ENCODE measurements at places on chromosomes 2 and 18. TPM values are rescaled to one million over a fixed set of nuclear protein-coding genes. Genes with fewer than 3 reads are reported as not detected.

Gene MYO1B
- 61.3 TPM for polyA plus RNA-seq

Gene G6PC2
- polyA plus RNA-seq, result not detected

Gene PTPRN
- not detected for polyA plus RNA-seq

Gene TACR1
- polyA plus RNA-seq, result not detected

Gene RRM2
- 119 TPM for polyA plus RNA-seq

Gene MBD1
- polyA plus RNA-seq, result 46.4 TPM

Gene POTEI
- polyA plus RNA-seq, result not detected

Gene CCDC178
- polyA plus RNA-seq, result not detected

DNA sequence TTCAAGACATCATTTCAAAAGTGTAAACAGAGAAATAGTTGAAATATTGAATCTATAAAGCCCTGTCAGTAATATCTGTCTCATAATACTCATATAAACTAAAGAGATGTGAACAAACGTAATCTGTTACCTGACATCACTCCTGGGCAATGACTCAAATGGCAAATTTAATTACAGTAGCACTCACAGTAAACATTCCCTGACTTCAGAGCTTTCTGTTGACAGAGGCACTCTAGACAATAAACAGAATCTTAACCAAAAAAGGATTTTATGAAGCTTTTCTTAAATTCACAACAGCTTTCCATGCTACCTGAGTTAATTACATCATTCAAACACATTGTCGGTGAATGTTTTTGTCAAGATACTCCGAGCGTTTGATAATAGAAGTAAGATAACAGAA lies 128.1 kb upstream of the PDE1A start:
- DNase-seq, result no peak

GRCh38 chr2:190121971-190122370 lies 59.4 kb upstream of the MSTN start:
- DNase-seq, result no peak

DNA sequence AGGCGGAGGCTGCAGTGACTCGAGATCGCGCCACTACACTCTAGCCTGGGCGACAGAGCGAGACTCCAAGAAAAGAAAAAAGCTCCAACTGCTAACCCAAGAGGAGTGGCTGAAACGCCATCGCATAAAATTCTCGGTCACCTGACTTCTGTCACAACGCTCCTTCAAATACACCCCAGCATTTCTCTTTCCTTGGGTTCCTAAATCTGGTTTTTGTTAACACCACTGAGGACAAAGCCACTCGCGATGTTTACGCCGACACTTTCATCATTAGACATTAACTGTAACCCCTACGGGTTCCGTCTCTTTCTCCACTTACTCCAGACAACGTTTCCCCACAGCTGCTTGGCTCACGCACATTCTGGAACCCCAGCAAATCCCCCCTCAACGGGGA lies 679 bp downstream of the CLK1 start:
- peak; percentile 22 for DNase-seq

DNA sequence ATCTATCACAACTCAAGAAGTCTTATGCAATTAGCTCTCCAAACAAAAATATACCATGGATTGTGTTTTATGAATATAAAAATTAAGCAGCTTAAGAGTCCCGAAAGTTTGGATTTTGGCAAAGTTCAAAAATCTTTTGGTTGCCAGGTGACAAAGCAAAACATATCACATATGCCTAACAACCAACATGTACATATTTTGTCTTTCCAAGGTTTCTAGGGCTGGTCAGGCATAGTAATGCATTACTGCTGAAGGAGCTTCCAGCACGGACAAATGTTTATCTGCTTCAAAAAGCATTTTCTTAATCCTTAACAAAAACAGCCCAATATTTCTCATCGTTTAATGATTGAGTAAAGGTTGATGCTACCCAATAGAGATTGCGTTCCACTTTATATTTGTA lies 1327.1 kb upstream of the ZEB2 start:
- no peak for DNase-seq

DNA sequence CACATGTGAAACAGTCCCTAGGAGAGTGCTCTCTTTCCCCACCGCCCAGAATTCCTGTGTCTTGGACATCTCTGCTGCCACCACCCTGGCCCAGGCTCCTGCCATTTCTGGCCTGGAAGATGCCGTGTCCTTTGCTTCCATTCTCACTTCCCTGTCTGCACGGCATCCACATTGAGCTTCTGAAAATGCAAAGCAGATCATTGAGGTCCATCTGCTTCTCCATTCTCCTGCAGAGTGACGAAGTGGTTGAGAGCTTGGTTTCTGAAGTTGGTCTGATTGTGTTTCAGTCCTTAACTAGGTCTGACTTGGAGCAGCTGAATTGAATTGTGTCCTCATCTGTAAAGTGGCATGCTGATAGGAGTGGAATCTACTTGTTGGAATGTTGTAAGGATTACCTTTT lies 98.7 kb upstream of the MGAT5 start:
- no peak for DNase-seq

DNA sequence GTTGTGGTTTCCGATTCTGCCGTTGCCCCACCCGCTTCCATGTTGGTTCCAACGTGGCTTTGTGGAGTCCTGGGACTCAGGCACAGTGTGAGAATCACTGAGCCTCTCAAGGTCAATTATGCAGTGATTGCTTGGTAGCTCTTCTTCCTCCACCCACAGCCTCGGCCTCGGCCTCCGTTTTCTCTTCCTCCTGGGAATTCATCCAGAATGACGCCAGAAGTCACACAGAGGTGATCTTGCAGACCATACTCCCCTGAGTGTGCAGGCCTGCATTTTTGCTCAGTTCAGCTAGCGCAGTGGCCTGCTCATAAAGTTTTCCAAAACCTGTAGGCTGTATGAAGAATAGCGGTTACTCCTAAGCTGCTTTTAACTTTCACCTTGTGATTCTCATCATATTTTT lies 273.3 kb downstream of the GBX2 start:
- no peak for DNase-seq

DNA sequence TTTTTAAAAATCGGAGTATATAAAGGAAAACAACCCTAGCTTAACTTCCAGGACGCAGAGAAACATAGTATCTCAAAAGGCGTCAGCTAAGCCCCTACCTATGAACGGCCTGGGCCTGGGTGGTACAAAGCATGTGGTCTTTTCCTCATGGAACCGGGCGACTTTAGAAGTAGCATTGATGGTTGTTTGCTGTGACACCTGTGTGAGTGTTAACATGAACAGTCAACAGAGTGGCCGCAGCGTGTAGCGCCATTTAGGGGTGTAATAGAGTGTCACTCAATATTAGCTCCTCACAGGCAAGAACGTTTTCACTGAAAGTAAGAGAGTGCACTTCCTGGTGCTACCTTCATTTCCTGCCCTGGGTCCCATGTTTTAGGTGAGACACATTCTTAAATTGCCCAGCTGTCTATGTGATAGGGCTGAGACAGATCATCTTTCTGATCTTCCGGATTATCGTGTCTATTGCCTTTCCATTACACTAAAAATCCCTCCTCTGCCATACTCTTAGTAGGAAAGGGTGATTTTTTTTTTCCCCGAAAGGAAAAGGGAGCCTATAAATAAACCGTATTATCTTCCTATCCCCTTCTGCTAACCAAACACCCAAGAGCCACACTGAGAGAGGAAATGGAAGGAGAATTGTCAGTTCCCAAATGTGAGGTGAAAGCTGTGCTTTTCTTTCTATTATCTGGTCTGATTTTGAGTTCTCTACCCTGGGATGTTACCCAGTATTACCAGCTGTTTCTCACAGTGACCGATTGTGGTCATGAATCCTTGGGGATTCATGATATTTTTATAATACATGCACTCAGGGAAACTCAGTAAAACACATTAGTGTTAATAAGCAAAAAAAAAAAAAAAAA lies 1.3 kb downstream of the GORASP2 start:
- DNase-seq, result peak; percentile 71

DNA sequence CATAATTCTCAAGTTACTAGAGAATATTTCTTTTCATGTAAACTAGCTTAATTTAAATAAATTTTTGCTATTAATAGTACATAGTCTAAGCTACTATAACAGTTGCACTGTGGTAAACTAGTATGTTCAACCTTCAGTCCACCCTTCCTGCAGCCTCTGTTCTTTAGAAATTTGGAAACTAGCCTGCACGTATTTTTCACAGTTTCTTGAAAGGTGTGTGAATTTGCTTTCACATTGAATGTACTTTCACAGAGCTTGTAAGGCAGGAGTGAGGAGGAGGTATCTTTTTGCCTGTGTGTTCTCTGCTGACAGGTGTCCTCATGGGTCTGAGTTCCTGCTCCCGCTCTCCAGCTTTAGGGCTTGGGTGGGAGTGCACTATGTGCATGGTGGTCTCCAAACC lies 117.5 kb downstream of the ATP9B start:
- DNase-seq, result no peak

DNA sequence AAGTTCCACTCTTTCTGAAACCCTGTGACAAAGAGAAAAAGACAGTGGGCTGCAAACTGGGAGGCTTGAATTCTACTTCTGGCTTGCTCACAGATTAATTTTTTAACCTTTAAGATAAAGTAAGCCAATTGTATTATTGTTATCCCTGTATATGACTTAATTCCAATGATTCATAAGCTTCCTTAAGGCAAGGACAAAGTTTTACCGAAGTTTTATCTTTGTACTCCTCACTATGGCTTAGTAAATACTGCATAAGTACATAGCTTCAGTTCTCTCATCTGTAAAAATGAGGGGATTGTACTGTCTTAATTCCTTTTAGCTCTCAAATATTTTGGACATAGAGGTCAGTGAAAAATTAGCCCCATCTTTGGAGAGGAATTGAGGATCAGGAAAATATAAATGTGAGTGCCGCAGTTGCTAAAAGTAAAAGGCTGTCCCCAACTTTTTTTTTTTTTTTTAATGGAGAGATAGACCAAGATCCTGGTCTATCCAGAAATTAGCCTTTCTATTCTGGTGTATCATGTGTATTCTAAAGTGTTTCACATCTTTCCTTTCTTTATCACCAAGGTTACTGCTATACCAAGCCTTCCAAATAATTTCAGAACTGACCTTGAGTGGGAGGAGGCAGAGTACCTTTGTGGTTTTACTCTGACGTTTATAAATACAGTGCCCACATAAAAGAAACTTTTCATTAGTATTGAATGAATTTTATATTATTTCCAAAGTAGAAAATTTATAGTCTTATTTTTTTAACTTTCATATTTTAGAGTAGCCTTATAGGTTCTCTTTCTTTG lies 13.3 kb downstream of the RELCH start:
- DNase-seq, result no peak

GRCh38 chr18:63961435-63961980 lies 8.4 kb upstream of the SERPINB8 start:
- DNase-seq, result no peak

- DNase-seq, result no peak
Measured at GRCh38 chr2:25268139-25268538, 73.6 kb downstream of the DNMT3A start.

GRCh38 chr2:106336108-106336507 lies 132.1 kb downstream of the RGPD3 start:
- no peak for DNase-seq

- no peak for DNase-seq
Measured at GRCh38 chr2:148720501-148721001, 76.0 kb downstream of the EPC2 start.

DNA sequence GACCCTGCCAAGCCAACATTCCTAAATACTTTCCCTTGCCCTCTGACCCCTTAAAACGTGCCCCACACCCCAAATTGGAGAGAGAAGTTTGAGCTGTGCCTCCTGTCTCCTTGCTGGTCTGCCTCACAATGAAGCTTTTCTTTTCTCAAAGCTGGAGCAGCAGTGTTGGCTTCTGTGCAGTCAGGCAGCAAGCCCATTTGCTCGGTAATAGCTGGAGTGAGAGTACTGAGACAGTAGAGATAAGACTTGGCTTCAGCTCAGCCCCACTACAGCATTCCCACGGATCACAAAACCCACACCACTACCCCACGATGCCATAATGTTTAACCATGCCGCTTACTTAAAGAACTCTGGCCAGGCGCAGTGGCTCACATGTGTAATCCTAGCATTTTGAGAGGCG lies 73.0 kb downstream of the NCAPH start:
- DNase-seq, result no peak

- no peak for DNase-seq
Measured at GRCh38 chr2:67841711-67842110, 221.1 kb downstream of the C1D start.

DNA sequence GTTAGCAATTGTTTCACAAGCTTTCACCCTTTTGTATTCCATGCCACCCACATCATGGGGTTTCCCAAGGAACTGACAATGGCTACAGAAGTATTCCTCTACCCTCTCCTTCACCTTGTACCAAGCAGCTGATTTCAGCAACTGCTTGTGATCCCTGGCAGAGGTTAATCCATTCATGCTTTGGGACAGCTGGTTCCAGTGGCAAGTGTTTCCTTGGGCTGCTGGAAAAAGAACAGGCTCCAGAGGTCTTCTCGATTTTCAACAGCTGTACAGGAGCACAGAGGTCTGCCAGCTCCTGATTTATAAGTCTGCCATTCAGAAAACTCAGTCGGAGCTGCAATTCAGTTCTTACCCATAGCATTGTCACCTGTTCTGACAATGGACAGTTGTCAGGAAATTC lies 239.2 kb upstream of the CWC22 start:
- DNase-seq, result no peak

- no peak for DNase-seq
Measured at GRCh38 chr2:36058076-36058475, 297.5 kb upstream of the CRIM1 start.

GRCh38 chr2:8222979-8223694 lies 458.7 kb upstream of the ID2 start:
- no peak for DNase-seq

All from foreskin keratinocyte (primary cell).